Fibroblast of skin of left biceps (primary cell): ENCODE measurements at places on chromosomes 11 and 22.

DNA sequence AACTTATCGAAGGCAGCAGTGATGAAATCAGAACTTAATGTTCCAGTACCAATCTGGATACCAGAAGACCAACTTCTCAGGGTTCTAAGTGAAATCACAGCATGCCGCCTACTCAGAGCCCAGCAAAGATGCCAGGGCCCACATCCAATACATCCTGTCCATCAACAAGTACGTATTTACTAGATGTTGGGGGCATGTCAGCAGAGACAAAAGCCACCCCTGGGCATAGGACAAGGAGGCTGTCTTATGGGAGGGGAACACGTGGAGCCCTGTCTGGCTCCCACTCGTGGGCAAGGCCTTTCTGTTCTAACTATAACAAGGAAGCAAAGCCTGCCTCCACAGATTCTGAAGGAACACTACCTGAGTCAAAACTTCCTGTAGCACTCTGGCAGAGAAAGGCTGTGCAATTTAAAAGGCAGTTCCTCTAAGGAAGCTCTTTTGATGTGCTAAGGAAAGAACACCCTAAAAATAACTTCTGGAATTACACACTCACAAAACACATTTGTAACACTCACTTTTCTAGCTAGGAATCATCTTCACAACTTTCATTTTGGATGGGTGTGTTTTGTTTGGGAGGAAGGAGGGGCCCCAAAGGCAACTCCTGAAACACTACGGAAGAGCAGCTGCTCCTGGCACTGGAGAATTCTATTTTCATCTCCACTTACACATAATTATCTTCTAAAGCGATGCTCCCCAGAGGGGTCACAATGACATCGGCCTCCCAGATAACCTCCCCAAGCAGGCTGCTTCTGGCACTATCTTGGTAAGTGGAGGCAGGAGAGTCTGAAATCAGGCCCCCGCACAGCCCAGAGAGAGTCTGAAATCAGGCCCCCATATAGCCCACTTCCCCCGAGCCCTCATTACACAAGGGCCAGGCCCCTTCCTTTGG lies 14.2 kb downstream of the SMCO4 start:
- no peak for DNase-seq

DNA sequence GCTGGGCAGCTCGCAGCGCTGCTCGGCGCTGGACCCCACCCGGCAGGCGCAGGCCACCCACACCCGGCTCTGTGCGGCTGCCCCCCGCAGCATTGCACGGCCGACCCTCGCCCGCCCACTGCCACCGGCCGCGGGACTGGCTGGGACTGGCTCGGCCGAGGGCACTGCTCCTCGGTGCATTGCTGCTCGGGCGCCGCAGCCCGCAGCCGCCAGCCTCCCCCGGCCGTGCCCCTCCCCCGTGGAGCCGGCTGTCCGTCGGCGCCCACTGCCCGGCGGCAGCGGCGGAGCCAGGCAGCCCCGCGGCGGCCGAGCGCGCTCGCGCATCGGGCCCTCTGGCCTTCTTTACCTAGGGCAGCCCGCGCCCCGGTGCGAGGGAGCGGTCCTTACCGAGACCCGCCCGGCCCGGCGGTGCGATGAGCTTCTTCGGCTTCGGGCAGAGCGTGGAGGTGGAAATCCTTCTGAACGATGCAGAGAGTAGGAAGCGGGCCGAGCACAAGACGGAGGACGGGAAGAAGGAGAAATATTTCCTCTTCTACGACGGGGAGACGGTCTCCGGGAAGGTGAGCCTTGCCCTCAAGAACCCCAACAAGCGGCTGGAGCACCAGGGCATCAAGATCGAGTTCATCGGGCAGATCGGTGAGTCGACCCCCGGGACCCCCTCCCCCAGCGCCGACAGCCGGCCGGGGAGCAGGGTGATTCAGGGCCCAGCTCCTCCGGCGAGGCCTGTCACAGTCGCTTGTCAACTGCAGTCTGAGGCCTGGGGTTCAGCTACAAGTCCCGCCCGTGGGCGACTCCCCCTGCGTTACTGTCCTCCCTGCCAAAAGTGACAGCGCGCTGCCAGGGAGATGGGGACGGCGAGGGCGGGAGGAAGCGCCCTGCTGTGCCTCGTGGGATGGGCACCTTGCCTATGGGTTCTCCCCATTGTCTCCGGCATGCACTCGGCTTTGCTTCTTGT lies 516 bp downstream of the VPS26B start:
- no peak for DNase-seq

GRCh38 chr11:107999759-108000455 lies 8.8 kb upstream of the CUL5 start:
- no peak for DNase-seq

- peak; percentile 65 for DNase-seq
Observed at GRCh38 chr11:110196241-110196754, 100.1 kb downstream of the RDX start.

- no peak for DNase-seq
Observed at GRCh38 chr11:17747131-17747955, 12.8 kb downstream of the KCNC1 start.

GRCh38 chr11:120884154-120885020 lies 139.5 kb upstream of the TBCEL start:
- DNase-seq = no peak

DNA sequence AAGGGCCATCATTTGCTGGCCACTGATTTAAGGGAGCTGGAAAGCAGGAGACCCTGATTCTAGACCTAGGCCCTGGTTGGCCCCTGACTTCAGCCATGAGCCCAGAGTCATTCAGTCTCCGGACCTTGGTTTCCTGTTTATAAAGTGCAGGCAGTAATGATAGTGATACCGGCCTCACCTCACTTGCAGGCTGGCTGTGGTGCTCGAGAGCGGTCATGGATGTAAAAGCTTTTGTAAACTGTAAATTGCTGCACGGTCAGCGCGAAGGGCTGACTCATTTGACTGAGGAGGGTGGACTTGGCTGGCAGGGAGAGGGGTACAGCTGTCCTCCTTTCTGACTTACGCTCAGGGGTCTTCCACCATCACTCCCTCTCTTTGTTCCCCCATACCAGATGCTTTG lies 37.4 kb downstream of the FBLN1 start:
- DNase-seq = no peak

GRCh38 chr11:134669796-134670195 lies 257.8 kb upstream of the B3GAT1 start:
- DNase-seq = no peak

- no peak for DNase-seq
Observed at GRCh38 chr11:111957663-111958444, 20.7 kb downstream of the DIXDC1 start.

- DNase-seq = no peak
Observed at GRCh38 chr22:45731798-45732495, 60.3 kb downstream of the ATXN10 start.

- no peak for DNase-seq
Observed at GRCh38 chr11:26830218-26830617, 108.4 kb upstream of the SLC5A12 start.

GRCh38 chr11:47551086-47551485 lies 1.8 kb downstream of the CELF1 start:
- DNase-seq = no peak

DNA sequence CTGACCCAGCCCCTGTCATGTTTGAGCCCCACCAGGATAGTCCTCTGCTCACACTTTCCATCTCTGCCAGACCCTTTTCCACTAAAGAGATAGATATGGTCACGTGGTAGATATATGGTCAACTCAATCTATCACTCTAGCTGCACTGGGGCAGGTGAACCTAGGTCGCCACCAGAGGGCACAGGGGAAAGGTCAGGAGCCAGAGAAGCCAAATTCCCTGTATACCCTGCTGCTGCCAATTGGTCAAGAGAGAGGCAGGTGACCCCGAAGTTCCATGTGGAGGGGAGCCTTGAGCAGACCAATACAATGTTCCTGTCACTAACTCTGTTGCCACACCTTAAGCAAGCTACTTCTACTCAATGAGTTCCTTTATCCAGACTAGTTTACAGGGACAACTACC lies 101.1 kb upstream of the GALNT18 start:
- no peak for DNase-seq

DNA sequence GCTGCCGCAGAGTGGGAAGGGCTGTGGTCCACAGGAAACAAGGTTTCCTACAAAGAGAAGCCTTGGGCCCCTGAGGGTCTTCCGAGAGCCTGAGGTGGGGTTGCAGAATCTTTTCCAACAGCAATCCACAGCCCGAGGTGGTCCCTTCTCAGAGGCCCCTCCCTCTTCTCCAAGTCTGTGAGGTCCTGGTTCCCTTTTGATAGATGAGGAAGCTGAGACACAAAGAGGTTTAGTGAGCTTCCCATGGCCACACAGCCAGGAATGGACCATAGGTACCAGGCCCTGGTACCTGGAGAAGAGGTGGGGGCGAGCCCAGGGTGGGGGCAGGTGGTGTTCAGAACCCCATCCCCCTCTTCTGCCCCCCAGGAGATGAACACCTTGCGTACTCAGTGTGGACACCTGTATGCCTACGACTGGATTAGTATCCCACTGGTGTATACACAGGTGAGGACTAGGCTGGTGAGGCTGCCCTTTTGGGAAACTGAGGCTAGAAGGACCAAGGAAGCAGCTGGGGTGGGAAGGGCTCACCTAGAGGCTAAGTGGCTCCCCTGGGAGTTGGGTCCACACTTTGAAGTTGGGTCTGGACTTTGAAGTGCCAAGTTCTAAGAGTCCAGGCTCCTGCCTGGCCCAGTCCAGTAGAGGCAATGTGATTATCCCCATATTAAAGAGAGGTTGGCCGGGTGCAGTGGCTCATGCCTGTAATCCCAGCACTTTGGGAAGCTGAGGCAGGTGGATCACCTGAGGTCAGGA lies 7.0 kb downstream of the BEST1 start:
- no peak for DNase-seq

- DNase-seq = no peak
Observed at GRCh38 chr11:57313788-57314135, 11.0 kb downstream of the TNKS1BP1 start.

DNA sequence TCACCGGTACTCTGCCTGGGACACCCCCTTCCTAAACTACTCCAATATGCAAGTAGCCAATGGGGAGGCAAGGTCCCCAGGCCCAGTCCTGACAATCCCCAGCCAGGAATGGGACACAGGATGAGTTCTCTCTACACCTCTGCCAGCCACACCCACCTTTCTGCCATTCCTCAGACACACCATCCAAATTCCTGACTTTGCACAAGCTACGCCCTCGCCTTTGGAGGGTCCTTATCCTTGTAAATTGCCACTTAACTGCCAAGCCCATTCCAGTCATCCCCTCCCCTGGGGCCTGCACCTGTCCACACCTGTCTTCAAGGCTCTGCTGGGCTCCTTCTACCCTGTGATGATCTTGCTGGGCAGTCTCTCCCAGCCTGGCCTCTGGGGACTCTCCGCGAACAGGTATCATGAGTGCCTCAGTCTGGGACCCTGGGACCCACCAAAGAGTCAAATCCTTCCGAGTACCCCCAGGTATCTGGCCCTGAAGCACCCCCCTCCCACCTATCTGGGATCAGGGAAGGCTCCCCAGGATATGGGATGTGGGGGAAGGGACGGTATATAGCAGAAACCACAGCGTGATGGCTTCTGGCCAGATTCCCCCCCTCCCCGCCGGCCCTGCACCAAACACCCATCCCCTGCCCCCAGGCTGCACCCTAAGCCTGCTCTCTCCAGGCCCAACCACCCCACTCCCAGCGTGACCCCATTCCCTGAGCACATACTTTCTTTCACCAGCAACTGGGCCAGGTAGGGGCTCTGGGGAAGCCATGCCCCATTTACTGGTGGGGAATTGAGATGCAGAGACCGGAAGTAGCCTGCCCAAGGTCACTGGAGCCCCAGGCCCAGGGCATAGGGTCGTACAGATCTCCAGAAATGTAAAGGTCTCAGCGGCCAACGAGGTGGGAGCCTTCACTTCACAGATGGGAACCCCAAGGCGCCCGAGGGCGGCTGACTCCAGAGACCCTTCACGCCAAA lies 806 bp downstream of the ARAP1 start:
- no peak for DNase-seq

GRCh38 chr11:14079011-14079410 lies 116.5 kb downstream of the SPON1 start:
- DNase-seq = no peak

DNA sequence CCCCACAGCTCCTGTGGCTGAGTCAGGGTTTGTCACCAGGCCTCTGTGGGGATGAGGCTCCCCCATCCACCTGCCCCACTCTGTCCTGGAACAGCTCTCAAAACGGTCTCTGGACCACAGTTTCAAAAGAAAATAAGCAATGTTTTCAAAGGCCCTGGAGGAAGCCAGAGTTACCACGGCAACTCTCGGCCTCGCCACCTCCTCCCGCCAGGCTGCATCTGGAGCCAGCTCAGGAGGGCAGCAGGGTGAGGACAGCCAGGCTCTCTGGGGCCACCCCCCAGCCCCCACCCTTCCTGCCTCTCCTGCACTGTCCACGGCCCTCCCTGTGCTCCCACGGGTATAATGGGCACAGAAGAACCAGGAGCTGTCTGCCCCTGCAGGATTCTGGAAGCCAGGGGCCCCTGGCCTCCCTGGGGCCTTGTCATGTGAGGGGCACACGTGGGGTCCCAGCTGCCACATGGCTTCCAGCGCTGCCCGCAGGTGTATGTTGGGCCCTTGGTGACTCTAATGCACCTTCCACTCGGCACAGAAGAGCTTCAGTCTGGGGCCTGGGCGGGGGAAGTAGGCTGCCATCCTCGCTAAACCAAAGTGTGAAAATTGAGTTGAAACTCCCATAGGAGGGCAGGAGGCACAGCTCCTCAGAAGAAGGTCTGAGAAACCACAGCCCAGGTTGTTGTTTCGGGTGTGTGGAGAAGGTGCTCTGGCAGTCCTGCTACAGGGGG lies 10.3 kb downstream of the CD81 start:
- no peak for DNase-seq

GRCh38 chr11:26995701-26996460 lies 2.0 kb downstream of the FIBIN start:
- DNase-seq = no peak

DNA sequence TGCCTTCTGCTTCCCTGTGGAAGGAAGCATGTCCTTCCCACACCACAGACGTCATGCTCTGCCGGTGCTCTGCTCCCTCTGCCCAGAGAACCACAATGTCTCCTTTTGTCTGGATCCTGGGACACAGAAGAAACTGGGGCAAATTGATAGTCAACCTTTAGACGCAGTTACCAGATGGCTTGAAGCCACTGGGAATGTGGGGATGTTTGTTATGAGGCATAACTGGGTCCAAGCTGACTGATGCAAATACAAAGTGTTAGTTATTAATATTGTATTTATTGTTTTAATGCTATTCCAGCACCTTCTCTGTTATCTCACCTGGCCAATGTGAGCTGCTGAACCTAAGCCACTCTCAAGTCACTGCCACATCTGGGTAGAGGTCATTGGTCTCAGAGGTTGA lies 322.2 kb downstream of the SHANK2 start:
- no peak for DNase-seq

GRCh38 chr11:14783788-14784187 lies 108.2 kb downstream of the CYP2R1 start:
- DNase-seq = no peak

GRCh38 chr11:80432057-80432456 lies 991.2 kb upstream of the TENM4 start:
- no peak for DNase-seq

DNA sequence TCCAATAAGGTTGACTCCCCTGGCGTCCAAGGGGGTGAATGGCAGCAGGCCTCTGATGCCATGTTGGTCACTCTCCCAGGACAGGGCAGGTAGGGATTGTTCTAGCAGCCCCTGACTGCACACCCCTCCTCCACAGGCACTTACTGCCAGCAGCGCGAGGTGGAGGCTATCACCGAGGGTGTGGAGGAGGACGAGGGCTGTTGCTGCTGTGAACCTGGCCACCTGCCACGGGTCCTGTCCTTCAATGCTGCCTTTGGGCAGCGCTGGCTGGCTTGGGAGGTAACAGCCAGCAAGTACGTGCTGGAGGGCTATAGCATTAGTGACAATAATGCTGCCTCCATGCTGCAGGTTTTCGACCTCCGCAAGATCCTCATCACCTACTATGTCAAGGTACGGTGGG lies 7.7 kb upstream of the SIPA1 start:
- DNase-seq = no peak
